Activated CD8-positive, alpha-beta T cell treated with anti-CD3 and anti-CD28 coated beads for 36 hours (primary cell): ENCODE measurements at places on chromosomes 11 and 22. TPM values are rescaled to one million over a fixed set of nuclear protein-coding genes. Genes with fewer than 3 reads are reported as not detected.
A peak's percentile ranks its signal among the peaks of the same experiment; 100 is the strongest.

GRCh38 chr22:38135133-38135706, 24.7 kb upstream of the BAIAP2L2 start:
- H3K4me3 ChIP-seq = no peak overlapping the region
- DNase-seq = peak; percentile 21
- H3K36me3 ChIP-seq = peaks cover 7% of the 10 kb centered on the region

DNA sequence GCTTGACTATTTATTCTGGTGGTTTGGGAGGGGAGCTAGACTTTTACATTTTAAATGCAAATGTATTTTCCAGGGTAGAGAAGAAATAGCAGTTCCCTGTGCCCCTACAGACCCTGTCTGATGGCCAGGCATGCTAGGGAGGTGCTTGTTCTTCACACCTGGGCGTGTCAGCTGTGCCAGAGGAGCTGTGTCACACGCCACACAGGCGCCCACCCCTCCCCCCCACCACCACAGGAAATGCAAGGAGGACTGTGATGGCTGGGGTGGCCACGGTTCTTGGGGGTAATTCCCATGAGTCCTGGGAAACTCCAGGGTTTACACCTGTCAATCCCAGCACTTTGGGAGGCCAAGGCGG, 82.2 kb downstream of the FLI1 start:
- peak; percentile 75 for DNase-seq
- H3K27ac ChIP-seq = peak overlapping the region; percentile 71
- no peaks in the 10 kb centered on the region for H3K27me3 ChIP-seq
- peaks cover 59% of the 10 kb centered on the region for H3K36me3 ChIP-seq

PRG2 gene
- 2.3 TPM for total RNA-seq

DYNC2H1 gene
- total RNA-seq = 2.0 TPM

RIBC2 gene
- 10.4 TPM for total RNA-seq

SLC22A8 gene
- not detected for total RNA-seq
